ENCODE measurements at places on chromosomes 12 and 14.

GRCh38 chr14:47223656-47224055 is 451.7 kb downstream of the MDGA2 start:
- DNase-seq, result no peak

- DNase-seq, result no peak
Observed at GRCh38 chr14:99654235-99654985, 9.5 kb downstream of the HHIPL1 start.

DNA sequence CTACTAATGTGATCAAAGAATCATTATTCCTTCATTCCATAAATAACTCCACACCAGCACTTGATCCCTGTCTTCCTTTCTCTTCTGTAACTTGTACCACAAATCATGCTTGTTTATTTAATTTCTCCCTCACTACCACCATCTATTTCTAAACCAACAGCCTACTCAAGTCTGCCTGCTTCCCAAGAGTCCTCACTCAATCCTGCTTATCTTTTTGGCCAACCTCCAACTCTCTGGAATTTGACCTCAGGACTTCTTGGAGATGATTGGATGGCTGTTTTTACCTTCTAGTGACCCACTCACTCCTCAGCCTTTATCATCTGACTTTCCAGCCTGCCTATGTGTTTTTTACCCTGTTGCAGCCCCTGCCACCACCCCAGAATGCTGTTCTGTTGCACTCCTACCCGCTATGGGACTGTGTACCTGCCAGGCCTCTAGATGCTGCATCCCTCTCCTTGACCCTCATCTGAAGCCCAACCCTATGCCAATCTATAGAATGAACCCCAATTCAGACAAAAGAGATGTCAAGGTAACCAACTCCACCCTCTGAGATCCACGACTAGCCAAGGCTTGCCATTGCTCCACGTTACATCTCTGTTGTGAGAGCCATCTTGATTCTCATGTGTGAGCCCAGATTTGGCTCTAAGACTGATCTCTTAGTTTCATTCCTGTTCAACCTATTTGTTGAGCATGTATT is 150.2 kb upstream of the PLEKHG7 start:
- no peak for DNase-seq

DNA sequence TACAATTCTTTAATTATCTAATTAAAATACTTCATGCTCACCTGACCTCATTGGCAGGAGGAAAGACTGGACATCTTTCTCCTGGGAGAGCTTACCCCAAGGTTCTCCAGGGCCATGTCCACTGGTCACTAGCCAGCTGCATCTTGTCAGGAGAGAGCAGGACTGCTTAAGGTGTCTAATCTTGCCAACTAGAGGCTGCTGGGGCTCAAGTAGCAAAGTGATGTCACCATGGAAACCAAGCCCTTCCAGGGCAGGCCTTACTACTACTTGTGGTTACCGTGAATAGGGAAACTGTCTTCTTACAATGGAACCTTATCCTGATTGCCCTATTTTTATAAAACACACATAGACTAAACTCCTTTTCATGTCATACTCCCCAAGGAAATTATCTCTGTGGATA is 376.4 kb downstream of the SNAPC1 start:
- DNase-seq, result no peak

DNA sequence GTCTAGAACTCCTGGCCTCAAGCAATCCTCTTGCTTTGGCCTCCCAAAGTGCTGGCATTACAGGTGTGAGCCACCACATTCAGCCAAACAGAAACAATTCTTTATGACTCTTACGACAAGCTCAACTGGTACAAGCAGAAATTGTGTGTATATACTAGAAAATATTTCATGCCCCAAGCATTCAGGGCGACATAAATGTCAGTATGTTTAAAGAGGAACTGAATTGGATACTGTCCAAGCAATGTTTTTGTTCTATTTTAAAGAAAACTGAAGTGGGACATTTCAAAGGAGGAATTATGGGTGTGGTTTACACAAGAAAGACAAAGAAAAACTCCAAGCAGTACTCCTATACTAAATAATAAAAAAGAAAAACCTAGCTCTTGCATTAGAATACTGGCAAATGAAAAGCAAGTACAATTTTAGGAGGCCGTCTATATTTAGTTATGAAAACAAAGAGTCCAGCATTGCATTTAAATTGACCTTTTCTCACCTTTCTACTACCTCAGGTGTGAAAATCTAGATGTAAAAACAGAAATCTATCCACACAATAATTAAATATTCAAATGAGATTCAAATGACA is 48.9 kb downstream of the PPP1R12A start:
- DNase-seq, result no peak

DNA sequence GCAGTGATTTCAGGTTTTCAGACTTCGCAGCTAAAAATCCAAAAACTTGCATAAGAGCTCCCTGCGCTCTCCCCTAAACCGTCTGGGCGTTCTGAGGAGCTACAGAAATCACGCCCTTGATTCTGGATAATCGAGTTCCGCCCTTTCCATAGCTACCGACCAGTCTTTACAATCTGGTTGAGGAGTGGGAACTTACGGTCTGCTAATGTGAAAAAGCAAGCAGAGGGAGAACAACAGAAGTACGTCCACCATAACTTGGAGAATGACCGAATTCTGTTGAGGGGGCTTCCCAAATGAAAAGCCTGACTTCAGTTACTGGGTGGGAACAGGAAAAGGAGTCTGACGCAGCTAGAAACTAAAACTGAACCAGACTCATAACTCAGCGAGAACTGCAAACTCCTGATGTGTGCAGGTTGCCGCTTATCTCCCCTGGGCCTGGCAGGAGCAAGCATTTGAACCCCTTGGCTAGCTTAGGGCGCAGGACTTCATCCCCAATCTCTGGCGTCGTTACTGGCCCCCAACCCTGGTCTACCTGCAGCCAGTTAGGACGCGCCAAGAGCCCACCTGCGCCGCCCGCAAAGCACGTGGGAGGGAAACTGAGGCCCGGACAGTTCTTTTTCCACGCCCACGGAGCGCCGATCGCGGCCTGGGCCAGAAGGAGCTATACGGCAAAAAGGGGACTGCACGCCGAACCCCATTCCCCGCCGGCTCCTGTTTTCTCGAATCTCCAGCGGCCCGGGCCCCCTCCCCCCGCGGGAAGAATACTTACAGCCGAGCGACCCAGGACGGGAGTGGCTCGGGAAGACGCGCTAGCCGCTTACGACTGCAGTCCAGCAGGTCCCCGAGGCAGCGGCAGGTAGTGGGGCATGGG is 838 bp downstream of the LRIG3 start:
- no peak for DNase-seq

GRCh38 chr14:92225731-92226130 is 97.2 kb upstream of the SLC24A4 start:
- DNase-seq, result no peak

GRCh38 chr12:118397708-118398440 is 21.5 kb downstream of the SUDS3 start:
- no peak for DNase-seq

DNA sequence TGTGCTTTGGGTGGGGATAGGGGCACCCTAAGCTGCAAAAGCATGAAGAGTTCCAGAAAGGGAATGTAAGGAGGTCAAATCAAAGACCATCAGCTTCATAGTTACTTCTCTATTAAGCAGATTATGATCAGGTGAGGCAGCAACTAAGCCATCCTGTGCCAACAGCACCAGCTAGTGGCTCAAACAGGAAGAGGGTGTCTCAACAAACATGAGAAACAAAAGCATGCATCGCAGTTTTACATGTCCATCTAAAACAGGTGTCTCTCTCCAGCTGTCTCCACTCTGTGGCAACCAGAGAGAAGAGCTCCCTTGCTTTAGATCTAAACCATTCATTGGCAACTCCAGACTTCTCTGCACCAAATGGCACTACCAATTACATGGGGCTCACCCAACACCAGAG is 52.9 kb downstream of the ACTN1 start:
- no peak for DNase-seq

DNA sequence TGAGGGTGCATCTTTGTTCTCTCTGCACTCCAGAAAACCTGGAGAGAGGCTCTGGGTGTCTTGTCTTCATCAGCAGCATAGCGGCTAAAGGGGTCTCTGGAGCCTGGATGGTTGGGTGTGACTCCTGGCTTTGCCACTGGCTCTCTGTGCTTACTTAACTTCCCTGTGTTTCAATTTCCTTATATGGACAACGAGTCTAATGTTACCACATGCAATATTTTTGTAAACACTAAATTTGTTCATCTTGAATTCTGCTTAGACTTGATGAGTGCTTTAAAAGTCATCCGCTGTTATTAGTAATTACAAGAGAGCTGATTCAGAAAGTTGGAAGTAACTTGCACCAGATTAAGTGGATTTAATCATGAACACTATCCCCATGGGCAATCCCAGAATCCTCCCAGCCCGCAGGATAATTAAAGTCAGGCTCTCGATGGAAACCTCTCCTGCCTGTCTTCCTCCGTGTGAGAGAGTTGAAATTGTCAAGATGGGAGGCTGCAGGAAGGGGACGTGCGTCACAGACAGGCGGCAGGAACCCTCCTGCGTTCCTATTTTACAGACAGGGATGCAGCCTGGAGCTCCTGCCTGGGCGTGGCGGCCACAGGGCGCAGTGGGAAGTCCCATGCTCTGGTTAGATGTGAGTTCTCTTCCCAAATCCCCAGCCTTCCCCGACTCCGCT is 201.2 kb downstream of the TTC8 start:
- DNase-seq, result no peak

GRCh38 chr14:46384611-46385010 is 267.0 kb downstream of the RPL10L start:
- DNase-seq, result peak; percentile 19

All from kidney epithelial cell (primary cell).